NCI-H187 treated with DMSO at 0.1 percent for 48 hours (cell line): ENCODE measurements at places on chromosomes 1 and 21.

GRCh38 chr1:161849518-161849917, 83.4 kb downstream of the ATF6 start:
- no peak for DNase-seq

- no peak for DNase-seq
These were observed 175.9 kb upstream of the KCND3 start for GRCh38 chr1:112165375-112165774.

GRCh38 chr1:173937062-173937461, 19.9 kb upstream of the SERPINC1 start:
- DNase-seq, result no peak

- DNase-seq, result no peak
These were observed 3.7 kb upstream of the KIAA1614 start for GRCh38 chr1:180909005-180909414.

DNA sequence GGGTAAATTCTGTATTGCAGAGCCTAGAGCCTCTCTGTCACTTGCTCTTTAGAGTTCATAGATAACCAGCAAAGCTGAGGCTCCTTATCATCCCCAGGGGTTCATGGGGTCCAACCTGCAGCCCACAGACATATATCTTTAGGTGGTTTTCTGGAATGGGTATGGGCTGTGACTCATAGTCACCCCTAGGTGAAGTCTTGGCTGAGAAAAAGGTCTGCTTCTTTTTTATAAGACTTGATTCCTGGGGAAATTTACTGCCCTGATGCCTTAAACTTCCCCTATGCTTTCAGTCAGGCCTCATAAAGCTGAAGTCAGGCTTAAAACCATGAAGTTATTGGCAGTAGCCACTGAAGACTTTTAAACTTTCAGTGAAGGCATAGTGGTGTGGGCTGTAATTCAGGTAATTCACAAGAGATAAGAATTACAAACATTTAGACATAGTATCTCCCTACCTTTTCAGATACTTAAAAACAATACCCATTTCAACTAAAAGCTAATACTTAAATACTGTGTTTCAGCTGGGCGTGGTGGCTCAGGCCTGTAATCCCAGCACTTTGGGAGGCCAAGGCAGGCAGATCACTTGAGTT, 46.8 kb downstream of the MACO1 start:
- DNase-seq, result no peak

DNA sequence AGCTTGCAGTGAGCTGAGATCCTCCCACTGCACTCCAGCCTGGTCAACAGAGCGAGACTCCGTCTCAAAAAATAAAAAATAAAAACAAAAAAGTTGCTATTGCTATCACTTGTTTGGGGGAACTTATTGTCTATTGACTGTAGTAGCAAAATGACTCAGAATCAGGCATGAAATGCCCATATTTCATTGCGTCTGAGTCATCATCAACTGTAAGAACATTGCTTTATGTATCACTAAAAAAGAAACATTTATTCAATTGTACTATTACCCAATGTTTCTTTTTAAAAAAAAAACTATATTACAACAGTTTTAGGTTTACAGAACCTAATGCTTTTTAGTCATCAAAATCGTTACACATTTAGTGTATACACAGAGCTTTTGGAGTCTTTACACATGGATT, 91.0 kb upstream of the FMN2 start:
- DNase-seq, result no peak

DNA sequence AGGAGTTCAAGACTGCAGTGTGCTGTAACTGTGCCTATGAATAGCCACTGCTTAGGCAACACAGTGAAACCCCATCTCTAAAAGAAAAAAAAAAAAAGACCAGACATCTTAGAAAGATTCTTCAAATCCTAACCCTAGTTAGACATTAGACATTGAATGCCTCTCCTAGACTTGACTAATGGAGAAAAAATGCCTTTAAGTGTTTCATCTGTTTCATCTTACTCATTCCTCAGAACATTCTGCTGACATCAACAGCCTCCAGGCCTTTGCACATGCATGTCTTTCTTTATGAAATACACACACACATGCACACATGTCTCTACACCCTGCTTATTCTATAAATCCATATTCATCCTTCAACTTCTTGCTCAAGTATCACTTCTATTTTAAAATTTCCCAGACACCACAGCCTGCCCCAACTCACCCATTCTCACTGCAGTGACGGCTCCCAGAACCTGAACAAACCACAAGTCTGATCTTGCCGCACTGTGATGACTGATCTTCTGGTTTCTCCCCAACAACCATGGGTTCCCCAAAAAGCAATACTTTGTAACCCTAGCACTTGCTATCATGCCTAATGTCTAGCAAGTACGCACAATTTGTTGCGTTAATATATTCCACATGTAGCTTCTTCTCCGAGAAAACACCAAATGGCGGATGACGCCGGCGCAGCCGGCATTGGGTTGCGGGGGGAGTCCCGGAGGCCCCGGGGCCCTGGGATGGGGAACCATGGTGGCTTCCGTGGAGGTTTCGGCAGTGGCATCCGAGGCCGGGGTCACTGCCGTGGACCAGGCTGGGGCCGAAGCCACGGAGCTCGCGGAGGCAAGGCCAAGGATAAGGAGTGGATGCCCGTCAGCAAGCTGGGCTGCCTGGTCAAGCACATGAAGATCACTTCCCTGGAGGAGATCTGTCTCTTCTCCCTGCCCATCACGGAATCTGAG, 37.4 kb downstream of the LRRC52 start:
- no peak for DNase-seq

GRCh38 chr1:9792156-9793042, 31.4 kb downstream of the CLSTN1 start:
- peak; percentile 84 for DNase-seq

GRCh38 chr1:147527941-147528936, 13.1 kb upstream of the BCL9 start:
- peak; percentile 52 for DNase-seq

DNA sequence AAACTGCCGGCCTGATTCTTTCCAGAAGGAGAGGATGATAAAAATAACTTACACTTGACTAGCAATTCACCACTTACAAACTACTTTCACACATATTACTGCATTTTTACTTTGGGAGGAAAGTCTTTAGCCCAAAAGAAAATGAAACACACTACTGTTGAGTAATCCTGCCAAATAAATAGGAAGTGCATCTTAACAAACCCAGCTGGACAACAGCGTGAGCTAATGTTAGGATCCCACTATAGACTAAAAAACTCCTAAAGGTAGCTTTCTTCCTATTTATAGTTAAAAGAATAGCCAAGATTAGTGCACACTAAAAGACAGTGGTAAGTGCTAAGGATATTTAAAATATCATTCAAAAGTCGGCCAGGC, 83.8 kb downstream of the HSF2BP start:
- DNase-seq, result no peak

GRCh38 chr1:6028042-6028850, 17.4 kb upstream of the KCNAB2 start:
- no peak for DNase-seq

- no peak for DNase-seq
These were observed 185.6 kb downstream of the ZBTB18 start for GRCh38 chr1:244236721-244237120.

DNA sequence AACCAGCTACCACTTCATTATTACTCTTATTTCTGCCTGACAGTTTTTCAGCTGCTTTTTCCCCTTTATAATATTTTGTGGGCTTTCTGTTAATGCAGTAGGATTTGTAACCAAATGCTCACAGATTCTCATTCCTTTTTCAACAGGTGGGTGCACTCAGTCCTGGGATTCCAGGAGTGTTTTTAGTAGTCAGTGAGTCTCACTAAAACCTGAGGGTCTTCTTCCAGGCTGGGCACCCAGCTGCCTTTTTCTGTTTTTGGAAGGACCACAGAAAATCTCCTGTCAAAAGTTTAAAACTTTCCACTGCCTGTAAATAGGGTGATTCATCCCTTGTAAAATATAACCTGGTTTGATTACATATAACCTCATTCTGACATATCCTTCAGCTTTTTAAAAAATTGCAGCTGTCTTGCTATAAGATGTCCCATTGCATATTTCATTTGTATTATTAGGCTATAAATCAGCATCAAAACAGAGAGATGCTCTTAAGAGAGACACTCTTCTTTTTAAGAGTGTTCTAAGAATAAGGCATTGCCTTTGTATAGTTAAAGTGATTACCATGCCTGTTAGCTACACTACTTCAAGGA, 16.8 kb upstream of the CEP350 start:
- no peak for DNase-seq

DNA sequence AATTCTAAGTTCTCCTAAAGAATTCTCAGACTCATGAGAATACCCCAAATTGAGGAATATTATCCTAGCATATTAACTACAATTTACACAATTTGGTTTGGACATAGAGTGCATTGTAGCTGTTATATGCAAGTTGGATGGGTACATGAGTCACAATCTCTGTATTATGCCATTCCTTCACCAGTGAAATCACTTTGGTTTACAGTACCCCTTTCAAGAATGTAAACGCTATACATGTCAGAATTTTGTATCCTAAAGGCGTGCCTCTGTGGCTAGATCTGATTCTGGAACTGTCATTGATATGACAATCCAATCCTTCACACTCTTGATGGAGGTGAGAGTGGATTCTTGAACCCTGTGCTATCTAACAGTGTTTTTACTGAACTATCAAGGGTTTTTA, 6.7 kb upstream of the IL10RB start:
- DNase-seq, result no peak

- no peak for DNase-seq
These were observed 24.6 kb downstream of the B3GALT5 start for GRCh38 chr21:39637197-39637970.

DNA sequence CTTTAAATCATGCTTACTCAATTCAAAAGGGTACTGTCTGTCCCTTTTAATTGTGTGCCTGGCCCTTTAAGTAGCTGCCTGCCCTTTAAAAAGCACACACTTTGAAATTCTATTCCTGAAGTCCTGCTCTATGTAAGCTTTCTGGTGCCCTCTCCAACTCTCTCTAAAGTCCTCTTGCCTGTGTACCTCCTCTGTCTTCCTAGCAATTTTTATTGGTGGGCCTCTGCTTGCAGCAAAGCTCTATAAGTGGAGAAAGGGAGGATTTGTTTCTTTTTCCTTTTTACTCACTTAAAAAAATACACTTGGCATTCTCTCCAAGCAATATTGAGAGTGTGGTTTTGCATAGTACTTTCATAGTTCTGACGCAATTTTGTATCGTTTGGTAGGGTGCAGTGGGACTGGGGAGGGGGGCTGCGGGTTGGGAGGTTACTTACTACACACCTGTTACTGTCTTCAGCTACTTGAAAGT, 135.4 kb downstream of the LMO4 start:
- DNase-seq, result no peak

GRCh38 chr1:225866061-225866837, 15.9 kb downstream of the TMEM63A start:
- DNase-seq, result no peak

GRCh38 chr1:209786146-209786545, 1.8 kb upstream of the C1orf74 start:
- no peak for DNase-seq

GRCh38 chr21:42846221-42846620, 33.1 kb downstream of the WDR4 start:
- DNase-seq, result no peak

- no peak for DNase-seq
These were observed 31.4 kb downstream of the PLPP3 start for GRCh38 chr1:56547977-56548376.

- no peak for DNase-seq
These were observed 42.5 kb upstream of the ECE1 start for GRCh38 chr1:21332554-21333311.

DNA sequence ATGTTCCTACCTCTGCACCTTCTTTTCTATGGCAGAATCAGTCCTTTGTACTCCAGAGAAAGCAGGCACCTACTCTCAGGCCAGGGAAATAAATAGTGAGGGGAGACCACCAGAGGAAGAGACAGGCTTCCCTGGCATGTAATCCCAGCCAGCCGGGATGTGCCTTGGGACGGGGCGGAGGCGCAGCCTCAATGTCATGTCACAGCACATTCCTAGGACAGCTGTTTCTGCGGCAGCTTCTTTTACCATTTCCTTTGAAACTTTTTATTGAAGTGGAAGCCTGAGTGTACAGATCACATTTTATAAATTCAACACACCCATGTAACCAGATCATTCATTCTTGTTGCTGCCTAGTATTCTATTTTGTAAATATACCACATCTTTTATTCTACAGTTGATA, 67.9 kb upstream of the ZNF326 start:
- DNase-seq, result no peak

DNA sequence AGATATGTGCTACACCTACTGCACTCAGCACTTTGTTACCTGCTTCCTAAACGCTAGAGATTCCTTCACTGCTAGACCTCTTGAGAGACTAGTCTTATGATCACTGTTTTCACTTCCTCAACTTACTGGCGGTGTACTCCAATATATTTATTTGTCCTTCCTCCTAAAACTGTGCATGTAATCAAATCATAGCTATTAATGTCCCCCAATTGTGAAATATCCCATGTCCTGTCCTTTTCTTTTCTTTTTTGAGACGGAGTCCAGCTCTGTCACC, 3.4 kb downstream of the SOAT1 start:
- no peak for DNase-seq

- no peak for DNase-seq
These were observed 25.4 kb downstream of the ADAMTS1 start for GRCh38 chr21:26819740-26820324.

GRCh38 chr1:6048179-6048867, 2.6 kb downstream of the KCNAB2 start:
- no peak for DNase-seq

GRCh38 chr1:19978143-19978542, 1.3 kb downstream of the PLA2G2A start:
- no peak for DNase-seq

DNA sequence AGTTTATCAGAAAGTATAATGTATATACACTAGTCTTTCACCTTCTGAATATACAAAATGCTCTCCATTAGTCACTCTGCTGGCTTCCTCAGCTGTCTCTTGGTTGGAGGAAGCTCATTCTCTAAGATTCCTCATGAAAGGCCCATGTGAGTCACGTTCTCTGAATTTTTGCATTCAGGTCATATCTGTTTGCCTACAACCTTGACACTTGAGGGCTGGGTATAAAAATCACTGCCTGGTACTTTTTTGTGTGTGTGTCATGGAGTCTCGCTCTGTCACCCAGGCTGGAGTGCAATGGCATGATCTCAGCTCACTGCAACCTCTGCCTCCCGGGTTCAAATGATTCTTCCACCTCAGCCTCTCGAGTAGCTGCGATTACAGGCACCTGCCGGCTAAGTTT, 2.8 kb upstream of the GALNT2 start:
- DNase-seq, result no peak

DNA sequence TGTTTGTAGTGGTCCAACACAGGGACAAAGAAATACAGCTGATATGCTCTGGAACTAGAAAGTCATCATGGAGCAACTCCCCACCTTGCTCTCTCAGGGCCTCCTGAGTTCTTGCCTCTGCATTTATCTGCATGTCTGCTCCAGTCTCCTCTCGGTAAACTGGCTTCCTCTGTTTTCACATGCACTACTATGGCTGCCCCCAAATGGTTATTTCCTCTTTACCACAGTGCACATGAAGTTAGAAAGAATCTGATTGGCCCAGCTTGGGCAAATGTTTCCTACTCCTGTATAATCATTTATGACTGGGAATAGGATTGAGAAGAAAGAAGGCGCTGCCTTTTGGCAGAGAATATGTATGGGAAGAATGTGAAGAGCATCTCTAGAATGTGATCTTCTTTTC, 16.5 kb upstream of the PSMB2 start:
- DNase-seq, result no peak
